Kidney (tissue), 22 donors: ENCODE measurements at places on chromosomes 6 and 20. TPM values are rescaled to one million over a fixed set of nuclear protein-coding genes. Genes with fewer than 3 reads are reported as not detected.

The SLC35F1 gene
- total RNA-seq, result 0.63 TPM

The POLR1H gene
- 23.3 TPM for total RNA-seq

The MUCL3 gene
- total RNA-seq, result 0.13 TPM

The PRRT1 gene
- 2.4 TPM for total RNA-seq

The BPIFA1 gene
- total RNA-seq, result not detected

The GSTA3 gene
- total RNA-seq, result not detected

The PAK5 gene
- 0.13 TPM for total RNA-seq

DNA sequence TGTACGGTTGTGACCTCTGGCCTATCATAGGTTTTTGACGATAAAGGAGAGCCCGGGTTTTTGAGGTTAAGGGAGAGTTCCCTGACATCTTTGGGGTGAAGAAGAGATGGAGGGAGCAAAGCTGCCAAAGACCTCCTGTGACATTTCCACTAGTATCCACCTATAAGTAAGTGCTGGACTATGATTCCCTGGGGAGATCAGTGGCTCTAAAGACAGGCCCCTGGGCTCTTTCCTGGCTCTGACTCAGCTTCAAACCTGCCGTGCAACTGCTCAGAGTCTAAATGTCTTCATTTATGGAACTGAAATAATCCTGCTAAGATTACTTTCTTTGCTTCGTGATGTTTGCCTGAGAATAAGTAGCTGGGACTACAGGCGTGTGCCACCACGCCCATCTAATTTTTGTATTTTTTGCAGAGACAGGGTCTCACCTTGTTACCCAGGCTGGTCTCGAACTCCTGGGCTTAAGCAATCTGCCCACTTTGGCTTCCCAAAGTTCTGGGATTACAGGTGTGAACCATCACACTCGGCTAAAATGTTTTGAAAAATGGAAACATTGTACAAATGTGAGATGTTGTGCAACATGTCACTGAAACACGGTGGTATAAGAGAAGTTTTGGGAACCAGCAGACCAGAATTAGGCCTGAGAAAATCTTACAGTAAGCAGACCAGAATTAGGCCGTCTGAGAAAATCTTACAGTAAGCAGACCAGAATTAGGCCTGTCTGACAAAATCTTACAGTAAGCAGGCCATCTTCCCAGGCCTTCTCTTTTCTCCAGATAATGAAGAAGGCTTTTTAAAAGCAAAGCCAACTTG is 1.1 kb upstream of the PAQR8 start:
- no peak for DNase-seq
- H3K36me3 ChIP-seq, result no peaks in the 10 kb centered on the region
- no peaks in the 10 kb centered on the region for H3K4me1 ChIP-seq
- no peak overlapping the region for H3K27ac ChIP-seq

GRCh38 chr6:44788387-44788981 is 401.0 kb downstream of the CDC5L start:
- no peak overlapping the region for H3K27ac ChIP-seq
- H3K36me3 ChIP-seq, result no peaks in the 10 kb centered on the region
- H3K4me1 ChIP-seq, result no peaks in the 10 kb centered on the region
- peak; percentile 25 for DNase-seq

DNA sequence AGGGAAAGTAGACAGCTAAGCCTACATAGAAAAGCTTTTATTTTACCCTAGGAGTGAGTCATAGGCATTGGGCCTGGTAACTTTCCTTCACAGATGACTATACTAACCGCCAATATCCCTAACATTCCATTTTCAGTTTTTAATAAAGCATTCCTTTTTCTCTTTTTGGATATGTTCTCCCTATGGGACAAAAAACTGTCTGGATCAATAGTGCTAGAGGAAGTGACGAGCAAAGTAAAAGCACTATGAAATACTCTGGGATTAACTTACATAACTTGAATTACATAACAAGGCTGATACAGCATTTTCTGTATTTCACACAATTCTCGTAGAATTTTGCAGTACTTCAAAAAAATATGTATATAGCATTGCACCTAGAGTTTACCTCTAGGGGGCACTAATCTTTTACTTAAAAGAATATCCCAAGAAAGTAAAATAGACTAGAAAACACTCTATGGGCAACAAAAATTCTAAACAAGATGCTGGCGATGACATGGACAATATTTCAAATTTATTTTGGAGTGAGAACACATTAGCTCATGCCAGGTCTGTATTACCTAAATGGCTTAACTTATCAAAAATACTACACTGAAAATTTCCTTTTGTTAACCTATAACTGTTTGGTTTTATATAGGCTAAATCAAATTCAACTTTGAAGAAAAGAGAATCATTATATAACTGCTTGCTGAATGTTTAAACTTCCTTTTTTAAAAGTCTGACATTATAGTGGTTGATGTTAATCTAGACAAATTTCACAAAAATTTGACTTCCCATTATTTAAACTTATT is 66.3 kb upstream of the DST start:
- no peaks in the 10 kb centered on the region for H3K36me3 ChIP-seq
- H3K4me1 ChIP-seq, result no peaks in the 10 kb centered on the region
- H3K4me3 ChIP-seq, result no peak overlapping the region
- H3K27me3 ChIP-seq, result no peaks in the 10 kb centered on the region

DNA sequence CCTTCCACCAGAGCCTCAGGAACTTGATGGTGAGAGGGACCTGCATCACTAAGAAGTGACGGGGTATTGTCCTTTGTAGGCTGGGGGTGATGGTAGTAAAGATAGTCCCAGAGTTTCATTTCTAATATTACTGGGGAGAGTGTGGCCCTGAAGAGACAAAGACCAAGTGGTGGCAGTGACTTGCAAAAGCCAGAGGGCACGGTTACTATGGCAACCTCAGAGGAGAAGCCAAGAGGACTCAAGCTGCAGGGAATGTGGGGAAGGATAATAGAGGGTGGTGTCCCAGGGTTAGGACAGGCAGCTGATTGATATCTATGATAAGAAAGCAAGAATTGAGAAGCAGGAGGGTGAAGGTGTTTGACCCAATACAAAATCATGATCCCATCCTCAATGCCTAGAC is 42.5 kb downstream of the HLA-G start:
- no peak overlapping the region for H3K4me3 ChIP-seq
- DNase-seq, result no peak
- H3K36me3 ChIP-seq, result no peaks in the 10 kb centered on the region
- H3K4me1 ChIP-seq, result no peaks in the 10 kb centered on the region

DNA sequence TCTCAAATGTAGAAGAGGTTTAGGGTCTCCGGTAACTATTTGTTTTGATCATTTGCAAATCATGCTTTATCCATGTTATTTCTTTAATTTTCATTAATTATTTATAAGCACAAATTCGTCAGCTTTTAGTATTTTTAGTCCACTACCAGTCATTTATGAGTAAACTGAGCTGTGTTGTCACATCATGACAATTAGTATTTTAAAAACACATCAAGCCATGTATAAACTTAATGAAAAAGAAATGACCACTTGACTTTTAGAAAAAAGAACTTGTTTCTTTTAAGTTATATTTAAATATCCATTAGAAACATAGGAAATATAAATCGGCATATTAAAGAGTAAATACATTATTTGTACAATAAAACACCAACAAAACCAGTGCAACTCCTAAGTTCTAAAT is 2.8 kb downstream of the NKX2-4 start:
- no peak overlapping the region for H3K27ac ChIP-seq
- DNase-seq, result no peak
- H3K4me3 ChIP-seq, result no peak overlapping the region
- no peaks in the 10 kb centered on the region for H3K4me1 ChIP-seq

DNA sequence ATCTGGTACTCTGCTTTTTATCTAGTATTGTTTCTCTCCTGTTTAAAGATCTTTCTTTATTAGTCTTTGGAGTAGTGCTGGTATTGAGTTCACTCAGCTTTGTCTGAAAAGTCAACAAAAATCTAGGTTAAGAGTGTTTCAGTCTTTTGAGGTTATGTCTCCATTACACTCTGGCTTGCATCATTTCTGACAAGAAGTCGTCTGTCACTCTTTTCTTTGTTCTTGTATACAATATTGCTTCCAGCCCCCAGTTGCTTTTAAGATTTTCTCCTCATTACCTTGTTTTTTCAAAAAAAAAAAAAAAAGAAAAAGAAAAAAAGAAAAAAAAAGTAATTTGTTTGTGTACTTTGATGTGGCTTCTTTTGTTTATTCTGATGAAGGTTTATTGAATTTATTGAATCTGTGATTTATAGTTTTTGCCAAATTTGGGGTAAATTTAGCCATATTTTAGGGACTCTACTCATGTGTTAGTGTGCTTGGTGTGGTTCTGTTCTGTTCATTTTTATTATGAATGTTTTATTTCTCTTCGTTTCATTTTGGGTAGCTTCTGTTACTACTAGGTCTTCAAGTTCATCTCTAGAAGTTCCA is 408.9 kb downstream of the CDKAL1 start:
- no peaks in the 10 kb centered on the region for H3K27me3 ChIP-seq
- H3K4me1 ChIP-seq, result no peaks in the 10 kb centered on the region
- no peak overlapping the region for H3K27ac ChIP-seq
- no peak for DNase-seq

- no peak overlapping the region for H3K4me3 ChIP-seq
- H3K27me3 ChIP-seq, result no peaks in the 10 kb centered on the region
- H3K27ac ChIP-seq, result no peak overlapping the region
- no peaks in the 10 kb centered on the region for H3K4me1 ChIP-seq
- no peak for DNase-seq
Measured at GRCh38 chr6:90583179-90583835, 3.6 kb downstream of the MAP3K7 start.

- no peaks in the 10 kb centered on the region for H3K36me3 ChIP-seq
- H3K27me3 ChIP-seq, result no peaks in the 10 kb centered on the region
- H3K4me1 ChIP-seq, result no peaks in the 10 kb centered on the region
- H3K27ac ChIP-seq, result no peak overlapping the region
- H3K4me3 ChIP-seq, result no peak overlapping the region
Measured at GRCh38 chr6:149867876-149868640, 3.9 kb upstream of the LRP11 start.

GRCh38 chr6:150544793-150545192 is 54.9 kb upstream of the PLEKHG1 start:
- H3K36me3 ChIP-seq, result no peaks in the 10 kb centered on the region
- H3K4me1 ChIP-seq, result peaks cover 5% of the 10 kb centered on the region
- no peak for DNase-seq

- H3K36me3 ChIP-seq, result no peaks in the 10 kb centered on the region
- no peak overlapping the region for H3K27ac ChIP-seq
- DNase-seq, result no peak
- H3K4me3 ChIP-seq, result no peak overlapping the region
Measured at GRCh38 chr6:139500977-139501376, 126.5 kb upstream of the CITED2 start.

GRCh38 chr6:106684011-106684410 is 54.6 kb downstream of the QRSL1 start:
- H3K27me3 ChIP-seq, result no peaks in the 10 kb centered on the region
- H3K4me1 ChIP-seq, result no peaks in the 10 kb centered on the region
- H3K4me3 ChIP-seq, result no peak overlapping the region
- no peak for DNase-seq
- H3K36me3 ChIP-seq, result no peaks in the 10 kb centered on the region

- H3K4me1 ChIP-seq, result no peaks in the 10 kb centered on the region
- no peak for DNase-seq
- no peaks in the 10 kb centered on the region for H3K27me3 ChIP-seq
- H3K27ac ChIP-seq, result no peak overlapping the region
Measured at GRCh38 chr6:111724039-111724438, 118.4 kb upstream of the TRAF3IP2 start.

DNA sequence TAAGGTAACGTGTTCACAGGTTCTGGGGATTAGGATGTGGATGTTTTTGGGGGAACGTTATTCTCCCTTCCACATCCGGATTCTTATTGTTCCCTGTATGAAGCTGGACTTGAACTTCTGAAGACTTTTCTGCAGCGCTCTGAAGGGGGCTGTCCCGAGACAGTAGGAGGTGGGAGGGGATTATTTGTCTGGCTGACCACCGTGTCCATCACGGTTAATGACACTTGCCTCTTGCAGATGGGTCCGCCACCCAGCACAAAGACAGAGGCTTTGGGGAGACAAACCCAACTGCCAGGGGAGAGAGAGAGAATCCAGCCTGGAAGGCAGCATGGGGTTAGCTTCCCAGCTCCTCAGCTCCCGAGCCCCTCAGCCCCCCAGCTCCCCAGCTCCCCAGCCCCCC is 16.7 kb downstream of the ZDHHC14 start:
- DNase-seq, result no peak
- H3K4me1 ChIP-seq, result no peaks in the 10 kb centered on the region
- H3K36me3 ChIP-seq, result peaks cover 4% of the 10 kb centered on the region
- H3K27ac ChIP-seq, result no peak overlapping the region
- H3K4me3 ChIP-seq, result no peak overlapping the region

DNA sequence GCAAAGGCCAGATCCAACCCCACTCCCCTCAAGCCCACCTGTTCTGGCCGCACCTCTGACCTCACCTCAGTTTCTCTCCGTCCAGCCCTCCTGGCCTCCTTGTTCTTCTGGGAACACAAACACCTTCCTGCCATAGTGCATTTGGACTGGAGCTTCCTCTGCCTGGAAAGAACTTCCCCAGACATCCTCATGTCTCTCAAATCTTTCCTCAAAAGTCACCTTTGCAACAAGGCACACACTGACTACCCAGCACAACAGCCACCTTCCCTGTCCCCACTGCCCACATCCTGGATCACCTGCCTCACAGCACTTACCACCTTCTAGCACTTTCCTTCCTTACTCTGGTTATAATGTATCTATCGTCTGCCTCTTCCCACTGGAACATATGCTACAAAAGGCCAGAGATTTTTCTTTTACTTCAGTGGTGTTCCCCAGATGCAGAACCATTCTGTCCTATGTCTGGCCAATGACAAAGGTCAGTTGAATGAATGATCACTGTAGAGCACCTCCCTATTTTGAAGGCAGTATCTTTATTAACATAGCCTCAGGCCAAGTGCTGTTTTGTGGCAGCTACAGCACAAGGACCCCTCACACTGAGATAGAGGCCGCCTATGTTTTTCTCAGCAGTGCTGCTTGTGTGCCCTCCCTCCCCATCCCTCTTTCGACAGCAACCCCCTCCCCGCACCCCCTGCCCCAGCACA is 4.1 kb downstream of the HLA-B start:
- DNase-seq, result no peak
- no peak overlapping the region for H3K4me3 ChIP-seq
- H3K27ac ChIP-seq, result no peak overlapping the region
- H3K4me1 ChIP-seq, result no peaks in the 10 kb centered on the region
- H3K27me3 ChIP-seq, result peaks cover 3% of the 10 kb centered on the region
- H3K36me3 ChIP-seq, result peaks cover 3% of the 10 kb centered on the region

DNA sequence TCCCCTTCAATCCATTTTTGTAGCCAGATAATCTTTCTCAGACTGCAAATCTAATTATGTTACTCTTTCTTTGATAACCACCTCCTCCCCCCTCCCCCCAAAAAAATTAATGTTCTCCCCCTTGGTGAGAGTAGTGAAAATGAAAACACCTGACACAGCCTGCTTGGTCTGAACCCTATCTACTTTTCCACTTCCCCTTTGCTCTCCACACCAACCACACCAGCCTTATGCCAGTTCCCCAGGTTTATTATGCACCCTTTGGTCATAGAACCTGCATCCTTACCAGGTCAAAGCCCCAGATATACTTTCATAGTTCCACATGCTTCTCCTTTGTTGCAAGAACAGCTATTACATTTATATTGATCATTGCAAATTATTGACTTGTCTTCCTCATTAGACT is 19.4 kb downstream of the PFDN4 start:
- H3K27ac ChIP-seq, result no peak overlapping the region
- no peak for DNase-seq
- H3K4me1 ChIP-seq, result no peaks in the 10 kb centered on the region
- H3K4me3 ChIP-seq, result no peak overlapping the region
